ENCODE measurements at places on chromosomes 6 and 20. TPM values are rescaled to one million over a fixed set of nuclear protein-coding genes. Genes with fewer than 3 reads are reported as not detected.

- DNase-seq: no peak
- H3K27me3 ChIP-seq: no peaks in the 10 kb centered on the region
- H3K27ac ChIP-seq: no peak overlapping the region
- no peaks in the 10 kb centered on the region for H3K4me1 ChIP-seq
- no peak overlapping the region for H3K4me3 ChIP-seq
- peaks cover 4% of the 10 kb centered on the region for H3K36me3 ChIP-seq
Measured at GRCh38 chr6:166483026-166483425, 100.3 kb upstream of the MPC1 start.

GRCh38 chr6:67221226-67221625, 1413.9 kb upstream of the ADGRB3 start:
- no peaks in the 10 kb centered on the region for H3K36me3 ChIP-seq
- no peaks in the 10 kb centered on the region for H3K27me3 ChIP-seq
- H3K27ac ChIP-seq: no peak overlapping the region
- no peak overlapping the region for H3K4me3 ChIP-seq

DNA sequence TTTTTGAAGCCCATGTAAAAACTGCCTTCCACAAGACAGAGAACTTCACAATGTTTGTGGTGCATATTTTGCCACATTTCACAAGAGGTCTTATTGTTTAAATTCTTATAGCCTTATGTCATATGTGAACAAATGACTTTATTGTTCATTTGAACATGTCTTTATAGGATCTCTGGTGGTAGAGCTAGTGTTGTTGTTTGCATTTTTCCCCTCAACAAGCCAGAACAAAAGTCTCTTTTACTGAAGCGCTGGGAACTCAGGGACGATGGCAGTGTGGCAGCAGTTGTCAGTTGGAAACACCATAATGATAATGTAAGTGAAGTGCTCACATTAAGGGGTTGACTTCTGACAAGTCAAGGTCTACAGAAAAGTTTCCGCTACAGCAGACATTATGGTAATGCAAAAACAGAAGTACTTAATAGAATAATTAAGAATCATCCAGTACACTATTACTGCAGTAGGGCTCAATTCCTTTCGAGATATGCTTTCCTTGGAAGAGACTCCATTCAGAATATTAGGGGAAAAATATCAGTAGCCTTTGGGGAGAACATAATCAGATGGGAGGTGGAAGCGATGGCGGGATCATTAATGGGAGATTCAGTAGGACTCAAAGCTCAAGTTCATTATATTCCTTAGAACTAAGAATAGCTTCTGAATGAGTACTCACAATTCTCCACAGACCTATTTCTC, 180.0 kb downstream of the GJA10 start:
- no peak overlapping the region for H3K4me3 ChIP-seq
- no peaks in the 10 kb centered on the region for H3K27me3 ChIP-seq
- no peak overlapping the region for H3K27ac ChIP-seq
- no peak for DNase-seq

DNA sequence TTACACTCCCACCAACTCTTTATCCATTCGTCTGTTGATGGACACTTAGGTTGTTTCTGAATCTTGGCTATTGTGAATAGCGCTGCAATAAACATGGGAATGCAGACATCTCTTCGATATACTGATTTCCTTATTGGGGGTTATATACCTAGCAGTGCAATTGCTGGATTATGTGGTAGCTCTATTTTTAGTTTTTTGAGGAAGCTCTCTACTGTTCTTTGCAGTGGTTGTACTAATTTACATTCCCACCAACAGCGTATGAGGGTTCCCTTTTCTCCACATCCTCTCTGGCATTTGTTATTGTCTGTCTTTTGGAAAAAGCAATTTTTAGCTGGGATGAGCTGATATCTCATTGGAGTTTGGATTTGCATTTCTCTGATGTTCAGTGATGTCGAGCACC, 4.6 kb upstream of the PFDN4 start:
- H3K27me3 ChIP-seq: no peaks in the 10 kb centered on the region
- no peak overlapping the region for H3K4me3 ChIP-seq
- no peak for DNase-seq
- H3K4me1 ChIP-seq: no peaks in the 10 kb centered on the region
- no peaks in the 10 kb centered on the region for H3K36me3 ChIP-seq

DNA sequence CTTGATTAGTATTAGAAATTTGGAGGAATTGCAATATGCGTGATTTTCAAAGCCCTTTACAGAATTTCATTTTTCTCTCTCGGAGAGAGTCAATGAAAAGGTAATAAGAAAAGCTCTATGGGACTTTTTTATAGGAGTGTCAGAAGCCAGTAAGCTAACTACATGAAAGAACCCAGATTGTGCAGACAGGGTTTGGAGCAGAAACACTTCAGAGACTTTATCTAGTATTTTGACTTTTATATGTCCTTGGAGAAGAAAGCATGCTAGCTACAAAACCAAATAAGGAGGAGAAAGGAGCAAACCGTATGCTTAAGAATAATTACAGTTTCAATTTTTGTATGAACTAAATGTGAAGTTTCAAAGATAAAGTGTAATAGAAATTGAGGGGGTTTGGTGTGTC, 141.7 kb downstream of the C6orf58 start:
- no peak overlapping the region for H3K4me3 ChIP-seq
- no peaks in the 10 kb centered on the region for H3K4me1 ChIP-seq
- DNase-seq: no peak

- peaks cover 28% of the 10 kb centered on the region for H3K27me3 ChIP-seq
- peak overlapping the region; percentile 72 for H3K27ac ChIP-seq
- H3K4me3 ChIP-seq: peak overlapping the region; percentile 91
- no peaks in the 10 kb centered on the region for H3K36me3 ChIP-seq
Measured at GRCh38 chr20:2873747-2874041, 413 bp downstream of the PTPRA start.

- no peaks in the 10 kb centered on the region for H3K4me1 ChIP-seq
- H3K4me3 ChIP-seq: no peak overlapping the region
- DNase-seq: no peak
- no peaks in the 10 kb centered on the region for H3K36me3 ChIP-seq
Measured at GRCh38 chr6:169883316-169883715, 131.9 kb downstream of the ERMARD start.

DNA sequence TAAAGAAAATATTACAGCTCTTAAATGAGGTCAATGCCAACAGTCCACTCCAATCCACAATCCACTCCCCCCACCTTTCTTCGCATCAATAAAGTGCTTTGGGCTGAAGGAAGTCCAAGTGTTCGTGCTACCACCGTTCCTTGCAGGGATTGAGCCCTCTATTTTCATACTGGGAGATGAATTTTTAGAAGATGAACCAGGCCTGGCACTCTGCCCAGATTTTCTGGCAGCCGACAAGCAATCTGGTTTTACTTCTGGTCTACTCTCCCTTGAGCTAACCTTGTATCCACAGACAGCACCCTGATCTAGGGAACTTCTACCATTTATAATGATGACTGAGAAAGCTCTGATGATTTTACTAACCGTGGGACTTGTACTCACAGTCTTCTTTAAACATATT, 72.3 kb downstream of the BTBD9 start:
- no peak overlapping the region for H3K27ac ChIP-seq
- DNase-seq: no peak
- H3K36me3 ChIP-seq: no peaks in the 10 kb centered on the region

DNA sequence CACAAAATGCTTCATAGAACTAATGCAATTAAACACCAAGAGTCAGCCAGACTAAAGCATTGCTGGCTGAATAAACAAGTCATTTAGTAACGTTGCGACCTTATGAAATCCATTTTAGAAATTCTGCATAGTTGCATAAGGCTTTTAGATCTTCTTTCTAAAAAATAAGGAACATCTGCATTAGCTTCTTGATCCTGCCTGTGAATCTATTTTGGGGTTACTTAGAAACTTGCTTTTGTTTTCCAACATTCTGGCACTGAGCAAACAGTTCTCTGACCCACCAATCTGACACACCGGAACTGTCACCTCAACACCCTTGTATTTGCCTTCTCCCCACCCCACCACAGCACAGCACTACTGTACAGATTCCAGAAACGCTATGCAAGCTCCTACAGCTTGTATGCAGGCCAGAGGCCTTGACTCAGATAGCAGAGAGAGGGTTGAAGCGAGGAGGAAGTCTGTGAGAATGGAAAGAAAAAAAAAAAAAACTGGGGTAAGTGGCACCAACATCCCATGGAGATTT, 55.0 kb downstream of the KIF13A start:
- H3K4me3 ChIP-seq: no peak overlapping the region
- no peaks in the 10 kb centered on the region for H3K27me3 ChIP-seq
- no peak overlapping the region for H3K27ac ChIP-seq

DNA sequence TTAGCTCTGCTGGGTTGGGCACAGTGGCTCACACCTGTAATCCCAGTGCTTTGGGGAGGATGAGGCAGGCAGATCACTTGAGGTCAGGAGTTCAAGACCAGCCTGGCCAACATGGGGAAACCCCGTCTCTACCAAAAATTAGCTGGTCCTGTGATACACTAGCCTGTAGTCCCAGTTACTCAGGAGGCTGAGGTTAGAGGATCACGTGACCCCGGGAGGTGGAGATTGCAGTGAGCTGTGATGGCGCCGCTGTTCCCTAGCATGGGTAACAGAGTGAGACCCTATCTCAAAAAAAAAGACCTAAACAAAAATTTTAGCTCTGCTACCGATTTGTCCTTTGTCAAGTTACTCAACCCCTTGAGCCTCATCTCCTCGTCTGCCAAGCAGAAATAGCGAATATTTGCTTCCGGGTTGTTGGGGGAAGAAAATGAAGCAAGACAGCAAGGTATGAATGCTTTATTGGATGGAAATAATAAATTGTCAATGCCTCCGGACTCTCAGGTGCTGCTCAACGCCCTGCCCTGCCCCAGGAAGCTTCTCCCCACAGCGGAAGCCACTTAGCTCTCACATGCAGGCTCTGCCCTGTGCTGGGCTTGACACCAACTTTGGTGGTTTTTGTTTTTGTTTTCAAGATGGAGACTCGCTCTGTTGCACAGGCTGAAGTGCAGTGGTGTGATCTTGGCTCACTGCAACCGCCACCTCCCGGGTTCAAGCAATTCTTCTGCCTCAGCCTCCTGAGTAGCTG, 24.9 kb upstream of the ITCH start:
- H3K4me3 ChIP-seq: no peak overlapping the region
- no peaks in the 10 kb centered on the region for H3K27me3 ChIP-seq
- H3K36me3 ChIP-seq: no peaks in the 10 kb centered on the region
- H3K4me1 ChIP-seq: no peaks in the 10 kb centered on the region
- no peak for DNase-seq

GRCh38 chr6:5442916-5443315, 181.6 kb downstream of the FARS2 start:
- no peak for DNase-seq
- H3K4me3 ChIP-seq: no peak overlapping the region
- peaks cover 18% of the 10 kb centered on the region for H3K4me1 ChIP-seq
- no peak overlapping the region for H3K27ac ChIP-seq

DNA sequence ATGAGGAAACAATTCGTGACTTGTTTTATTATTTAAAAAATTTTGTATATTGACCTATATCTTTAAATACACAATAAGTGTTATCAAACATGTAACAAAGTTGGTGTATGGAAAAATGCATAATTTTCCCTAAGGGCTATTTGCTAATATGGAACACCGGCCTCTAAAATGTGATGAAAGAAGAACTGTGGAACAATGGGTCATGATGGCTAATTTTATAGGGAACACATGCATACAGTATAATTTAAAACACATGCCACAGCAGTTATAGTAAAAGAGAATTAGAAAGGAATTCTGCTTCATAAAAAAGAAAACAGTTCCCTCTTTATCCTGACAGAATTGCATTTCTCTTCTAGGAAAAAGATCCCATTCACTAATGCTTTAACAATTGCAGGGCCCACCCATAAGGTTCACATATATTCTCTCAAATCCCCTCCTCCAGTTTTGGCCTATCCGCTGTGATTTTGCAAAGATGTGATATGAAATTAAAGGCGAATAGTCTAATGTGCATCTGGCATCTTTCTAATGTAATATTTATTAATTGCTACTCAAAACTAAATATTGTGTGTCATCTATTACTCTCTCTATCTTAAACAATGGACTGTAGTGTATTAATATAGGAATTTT, 628.1 kb upstream of the CITED2 start:
- H3K36me3 ChIP-seq: no peaks in the 10 kb centered on the region
- peaks cover 13% of the 10 kb centered on the region for H3K4me1 ChIP-seq
- DNase-seq: peak; percentile 1
- H3K27me3 ChIP-seq: no peaks in the 10 kb centered on the region
- no peak overlapping the region for H3K27ac ChIP-seq

DNA sequence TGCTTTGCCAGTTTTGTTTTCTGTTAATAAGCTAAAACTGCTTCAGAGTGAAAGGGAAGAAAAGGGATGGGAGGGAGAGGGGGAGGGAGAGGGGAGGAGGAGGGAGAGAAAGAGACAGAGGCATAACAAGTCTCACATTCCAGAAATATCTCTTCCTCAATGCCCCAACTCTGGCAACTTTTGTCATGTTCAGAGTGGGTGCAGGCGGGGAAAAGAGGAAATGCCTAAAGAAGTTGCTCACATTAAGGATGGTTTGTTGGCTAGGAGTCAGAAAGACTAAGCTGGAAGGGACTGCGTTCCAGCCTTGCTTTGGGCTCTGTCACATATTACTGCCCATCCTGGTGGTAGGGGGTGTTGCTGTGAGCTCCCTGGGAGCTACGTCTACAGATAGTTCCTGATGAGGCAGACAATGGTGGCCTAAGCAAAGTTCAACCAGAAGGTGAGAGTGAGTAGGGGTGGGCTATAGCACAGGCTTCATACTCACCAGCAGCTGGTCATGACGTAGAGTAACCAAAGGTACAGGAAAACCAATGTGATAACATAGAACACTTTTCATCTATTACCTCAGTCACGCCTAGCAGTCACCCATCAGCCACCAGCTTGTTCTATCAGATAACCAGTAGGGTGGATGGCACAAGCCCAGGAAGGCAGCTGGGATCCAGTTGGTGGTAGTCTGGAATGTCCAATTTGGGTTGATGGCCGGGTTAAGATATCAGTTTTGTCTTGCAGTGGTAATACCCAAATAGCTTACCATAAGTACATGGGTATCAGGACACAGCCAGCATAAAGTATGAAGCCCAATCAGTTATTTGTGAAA, 2.1 kb downstream of the TSPYL4 start:
- peak overlapping the region; percentile 75 for H3K4me3 ChIP-seq
- peaks cover 41% of the 10 kb centered on the region for H3K4me1 ChIP-seq
- H3K27ac ChIP-seq: peak overlapping the region; percentile 93
- no peaks in the 10 kb centered on the region for H3K27me3 ChIP-seq

The NOL7 gene
- total RNA-seq: 110 TPM

The KHDC1L gene
- not detected for total RNA-seq

The PXT1 gene
- 0.14 TPM for total RNA-seq

The BPIFB2 gene
- not detected for total RNA-seq

The ABT1 gene
- total RNA-seq: 25.7 TPM

The PLA2G7 gene
- 2.8 TPM for total RNA-seq

The RIN2 gene
- 0.43 TPM for total RNA-seq

The SAMD5 gene
- total RNA-seq: 0.08 TPM

The PLTP gene
- 141 TPM for total RNA-seq

The KCNG1 gene
- total RNA-seq: 26.3 TPM

All from GM23338 (cell line).